Karpas-422 (cell line): ENCODE measurements at places on chromosomes 12 and 14.

GRCh38 chr14:89136587-89136986 is 280.4 kb downstream of the FOXN3 start:
- no peaks in the 10 kb centered on the region for H3K36me3 ChIP-seq
- H3K4me3 ChIP-seq: no peak overlapping the region
- H3K4me1 ChIP-seq: no peaks in the 10 kb centered on the region
- DNase-seq: no peak

DNA sequence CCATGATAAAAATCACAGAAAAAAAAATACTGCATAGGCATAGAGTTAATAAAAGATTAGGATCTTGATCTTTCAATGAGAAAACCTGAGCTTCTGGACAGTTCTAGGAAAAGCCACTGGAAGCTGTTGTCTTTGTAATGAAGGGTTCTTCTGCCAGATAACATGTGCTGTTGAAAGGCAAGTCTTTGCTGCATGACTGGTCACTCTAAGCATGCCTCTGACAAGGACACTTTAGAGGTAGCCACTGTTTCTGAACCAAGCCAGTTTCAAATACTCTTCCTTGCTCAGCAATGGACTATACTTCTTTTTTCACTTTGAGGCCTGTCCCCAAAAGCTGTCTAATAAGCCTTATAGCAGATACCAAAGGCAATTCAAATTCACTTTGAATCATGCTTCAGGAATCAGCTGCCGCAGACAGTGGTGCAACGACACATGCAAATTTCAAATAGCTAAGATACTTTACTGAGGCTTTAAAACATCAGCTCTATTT is 70.2 kb downstream of the BTG1 start:
- H3K27ac ChIP-seq: no peak overlapping the region
- no peaks in the 10 kb centered on the region for H3K27me3 ChIP-seq
- DNase-seq: peak; percentile 50
- peaks cover 15% of the 10 kb centered on the region for H3K4me1 ChIP-seq
- no peaks in the 10 kb centered on the region for H3K36me3 ChIP-seq

GRCh38 chr14:70180718-70181117 is 8.0 kb downstream of the SLC8A3 start:
- no peaks in the 10 kb centered on the region for H3K36me3 ChIP-seq
- H3K4me1 ChIP-seq: no peaks in the 10 kb centered on the region
- no peak overlapping the region for H3K4me3 ChIP-seq
- DNase-seq: no peak

DNA sequence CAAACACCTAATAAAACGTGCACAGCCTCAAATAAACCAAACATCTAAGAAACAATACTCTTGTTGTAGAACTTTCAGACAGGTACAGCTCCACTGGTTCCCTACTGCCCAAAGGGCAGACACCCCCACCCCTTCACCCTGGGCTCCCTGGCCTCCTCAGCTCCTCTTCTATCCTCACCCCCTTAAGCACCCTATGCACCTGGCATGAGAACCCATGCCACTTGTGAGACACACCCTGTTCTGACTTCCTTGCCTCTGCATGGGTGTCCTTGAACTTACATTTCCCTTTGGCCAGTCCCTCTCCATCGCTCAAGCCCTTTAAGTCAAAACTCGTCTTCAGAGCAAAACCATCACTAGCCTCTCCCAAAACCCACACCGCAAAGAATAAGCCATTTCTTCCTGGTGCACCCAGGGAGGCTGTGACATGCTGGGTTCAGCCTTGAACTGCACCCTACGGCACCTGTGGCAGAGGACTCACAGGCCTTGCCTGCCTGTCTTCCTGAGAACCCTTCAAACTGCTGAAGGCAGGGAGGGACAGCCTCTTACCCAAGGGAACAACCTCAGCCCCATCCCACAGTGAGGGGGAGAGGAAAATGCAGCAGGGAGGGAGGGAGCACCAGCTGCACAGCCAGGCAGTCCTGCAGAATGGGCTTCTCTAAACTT is 12.6 kb upstream of the ACTR6 start:
- DNase-seq: no peak
- H3K4me1 ChIP-seq: peaks cover 27% of the 10 kb centered on the region
- no peaks in the 10 kb centered on the region for H3K27me3 ChIP-seq
- H3K27ac ChIP-seq: no peak overlapping the region
- H3K36me3 ChIP-seq: peaks cover 33% of the 10 kb centered on the region

- H3K4me1 ChIP-seq: peaks cover 19% of the 10 kb centered on the region
- no peak overlapping the region for H3K27ac ChIP-seq
- no peaks in the 10 kb centered on the region for H3K36me3 ChIP-seq
- no peak for DNase-seq
Measured at GRCh38 chr12:51395283-51396230, 4.4 kb upstream of the GALNT6 start.
